ENCODE measurements at places on chromosomes 13 and 19. TPM values are rescaled to one million over a fixed set of nuclear protein-coding genes. Genes with fewer than 3 reads are reported as not detected.

The CGB2 gene
- total RNA-seq, result not detected

GRCh38 chr13:95226932-95227695 is 74.1 kb downstream of the ABCC4 start:
- no peak for DNase-seq

DNA sequence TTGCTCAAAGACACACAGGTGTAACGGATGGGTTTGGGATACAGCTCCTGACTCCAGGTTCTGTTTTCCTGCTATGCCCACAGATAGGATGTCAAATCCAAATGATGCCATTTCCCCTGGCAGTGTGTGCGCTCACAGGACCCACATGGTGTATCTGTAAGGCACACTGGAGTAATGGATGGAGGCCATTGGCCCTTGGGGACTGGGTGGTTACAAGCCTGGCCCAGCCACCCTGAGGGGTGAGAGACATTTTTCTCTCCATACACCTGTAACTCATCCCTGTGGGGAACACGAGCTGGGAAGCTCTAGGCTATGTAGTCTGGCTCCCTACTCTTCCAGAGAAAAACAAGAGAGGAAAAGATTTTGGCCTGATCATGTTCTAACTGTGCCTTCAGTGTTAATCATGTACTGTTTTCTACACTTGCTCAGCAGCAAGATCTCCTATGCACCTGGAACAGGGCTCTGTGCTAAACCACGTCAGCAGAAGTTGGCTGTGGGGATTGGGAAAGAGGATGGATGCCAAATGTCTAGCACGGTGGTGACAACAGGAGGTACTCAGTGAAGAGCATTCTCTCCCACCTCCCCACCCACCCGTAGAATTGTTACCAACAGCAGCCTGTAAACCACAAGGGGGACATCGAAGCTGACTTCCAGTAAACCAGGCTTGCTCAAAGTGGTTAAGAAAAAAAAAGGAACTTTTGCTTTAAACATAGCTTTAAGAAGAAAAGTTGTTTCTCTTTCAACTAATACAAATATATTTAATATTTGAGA is 237.0 kb downstream of the LACC1 start:
- DNase-seq, result no peak

The TOMM40 gene
- 26.4 TPM for total RNA-seq

GRCh38 chr19:19461671-19462622 is 53.4 kb downstream of the TSSK6 start:
- no peak for DNase-seq

DNA sequence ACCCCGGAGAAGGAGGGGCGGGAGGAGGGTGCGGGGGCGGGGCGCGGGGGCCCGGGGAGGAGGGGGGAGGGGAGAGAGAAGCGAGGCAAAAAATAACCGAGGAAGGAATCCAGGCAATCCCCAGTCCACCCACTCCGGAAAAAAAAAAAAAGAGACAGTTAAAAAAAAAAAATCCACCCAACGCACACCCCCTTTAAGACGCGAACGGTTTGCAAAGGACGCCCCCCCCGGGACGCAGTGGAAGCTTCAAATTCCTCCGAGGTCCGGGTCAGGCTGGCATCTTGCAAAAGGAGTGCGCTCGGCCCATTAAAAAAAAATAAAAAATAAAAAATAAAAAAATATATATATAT is at the start of gene CACNA1A:
Gene CACNA1A (minus strand): TSS at position 9 of the 350 bp plus-strand sequence. CDS start 255 bp downstream, outside the sequence.
- DNase-seq, result no peak

- no peak for DNase-seq
Measured at GRCh38 chr19:56108447-56109195, 12.5 kb downstream of the ZNF787 start.

Data from CD4-positive, CD25-positive, alpha-beta regulatory T cell (primary cell).